Stimulated activated CD8-positive, alpha-beta memory T cell treated with anti-CD3 and anti-CD28 coated beads, Interleukin-2, amount 100 ng/mL, for 1 hour (primary cell): ENCODE measurements at places on chromosomes 1 and 21.

GRCh38 chr1:42657201-42657600, 1.0 kb upstream of the PPIH start:
- no peak for DNase-seq

- DNase-seq, result peak; percentile 16
These were observed 34.8 kb downstream of the MX1 start for GRCh38 chr21:41460578-41461527.

- DNase-seq, result no peak
These were observed 764.6 kb downstream of the LTN1 start for GRCh38 chr21:28227881-28228635.

DNA sequence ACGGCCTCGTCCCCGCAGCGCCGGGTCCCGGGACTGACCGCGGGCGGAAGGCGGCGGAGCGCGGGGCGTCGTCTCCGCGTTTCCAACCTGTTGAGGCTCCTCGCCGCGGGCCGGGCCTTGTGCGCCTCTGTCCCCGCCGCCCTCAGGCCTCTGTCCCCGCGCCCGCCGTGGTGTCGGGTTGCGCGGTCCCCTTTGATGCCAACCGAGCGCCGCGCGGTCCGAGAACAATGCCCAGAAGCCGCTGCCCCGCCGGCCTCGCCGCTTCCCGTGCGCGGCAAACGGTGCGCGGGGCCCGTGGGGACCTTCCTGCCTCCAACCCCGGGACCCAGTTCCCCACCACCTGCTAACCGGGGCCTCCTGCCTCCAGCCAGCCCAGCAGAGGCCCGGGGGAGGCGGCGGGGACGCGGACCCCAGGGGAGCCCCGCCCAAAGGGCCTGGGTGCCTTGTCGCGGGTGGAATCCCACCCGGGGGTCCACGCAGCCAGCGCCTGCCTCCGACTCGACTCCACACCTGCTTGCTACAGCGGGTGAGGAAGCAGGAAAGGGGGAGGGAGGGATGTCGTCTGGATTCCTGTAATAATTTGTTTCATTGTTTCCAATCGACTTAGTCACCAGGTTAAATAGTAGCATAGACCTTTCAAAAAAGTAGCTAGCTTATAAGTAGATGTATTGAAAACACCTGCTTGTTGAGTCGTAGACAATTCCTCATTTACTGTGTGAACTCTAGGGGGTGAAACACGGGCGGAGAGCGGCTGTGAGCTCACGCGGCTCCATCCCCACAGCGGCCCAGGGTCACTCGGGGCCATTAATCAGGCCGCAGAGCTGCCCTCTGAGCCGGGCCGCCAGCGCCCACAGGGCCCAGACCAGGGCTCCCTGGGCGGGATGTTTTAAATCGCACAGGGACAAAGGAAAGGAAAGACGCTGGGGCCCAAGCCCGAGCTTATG, 1.1 kb downstream of the COL18A1 start:
- DNase-seq, result no peak

- DNase-seq, result no peak
These were observed 126.2 kb upstream of the LRRC7 start for GRCh38 chr1:69441496-69441895.

DNA sequence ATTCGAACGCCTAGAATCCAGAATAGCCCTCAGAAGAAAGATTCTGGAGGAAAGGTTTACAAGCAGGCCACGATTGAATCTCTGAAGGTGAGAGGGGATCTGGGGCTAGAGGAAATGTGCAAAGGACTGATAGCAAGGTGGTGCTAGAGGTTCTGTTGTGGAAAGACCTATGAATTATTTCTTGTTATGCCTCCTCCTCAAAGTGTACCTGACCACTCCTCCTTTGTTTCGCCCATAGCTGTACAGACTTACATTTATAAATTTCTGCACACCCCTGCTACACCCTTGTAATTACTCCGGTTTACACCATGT, 986 bp downstream of the TCEANC2 start:
- DNase-seq, result no peak

GRCh38 chr21:29184037-29184436, 53.6 kb downstream of the MAP3K7CL start:
- no peak for DNase-seq

DNA sequence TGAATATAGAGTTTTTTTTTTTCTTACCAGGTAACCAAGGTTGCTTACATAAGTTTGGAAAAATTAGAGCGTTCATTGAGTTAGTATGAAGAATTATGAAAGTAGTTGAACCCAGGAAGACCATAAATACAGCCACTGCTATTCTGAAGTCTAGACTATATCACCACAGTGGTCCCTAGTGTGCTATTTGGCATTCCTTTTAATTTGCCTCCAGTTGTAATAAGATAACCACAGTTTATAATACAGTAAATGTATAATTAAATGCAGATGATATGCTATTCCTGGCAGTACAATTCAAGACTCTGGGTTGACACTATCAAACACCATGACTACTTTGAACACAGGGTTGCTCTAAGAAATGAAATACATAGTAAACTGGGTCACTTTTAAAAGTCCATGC, 270.5 kb downstream of the BRINP2 start:
- DNase-seq, result no peak

- no peak for DNase-seq
These were observed 23.2 kb upstream of the CNIH3 start for GRCh38 chr1:224592636-224593582.

- DNase-seq, result no peak
These were observed 21.8 kb downstream of the ATPAF1 start for GRCh38 chr1:46646331-46646730.

DNA sequence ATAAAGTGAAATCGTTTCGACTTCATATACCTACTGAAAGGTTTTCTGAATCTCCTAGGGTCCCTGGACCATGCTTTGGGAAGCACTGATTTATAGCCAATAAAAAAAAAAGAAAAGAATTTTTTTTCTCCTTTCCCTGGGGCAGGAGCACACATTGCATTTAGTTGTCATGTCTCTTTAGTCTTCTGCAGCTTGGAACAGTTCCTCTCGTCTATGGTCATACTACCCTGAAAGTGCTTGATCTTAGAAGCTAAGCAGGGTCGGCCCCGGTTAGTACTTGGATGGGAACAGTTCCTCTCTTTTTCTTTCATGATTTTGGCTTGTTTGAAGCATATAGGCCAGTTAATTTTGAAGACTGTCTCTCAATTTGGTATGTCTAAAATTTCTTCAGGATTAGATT, 3.7 kb upstream of the SERPINC1 start:
- no peak for DNase-seq

GRCh38 chr1:157140063-157140588, 1.9 kb upstream of the ETV3 start:
- no peak for DNase-seq

GRCh38 chr1:180179162-180179957, 24.7 kb downstream of the QSOX1 start:
- DNase-seq, result no peak

DNA sequence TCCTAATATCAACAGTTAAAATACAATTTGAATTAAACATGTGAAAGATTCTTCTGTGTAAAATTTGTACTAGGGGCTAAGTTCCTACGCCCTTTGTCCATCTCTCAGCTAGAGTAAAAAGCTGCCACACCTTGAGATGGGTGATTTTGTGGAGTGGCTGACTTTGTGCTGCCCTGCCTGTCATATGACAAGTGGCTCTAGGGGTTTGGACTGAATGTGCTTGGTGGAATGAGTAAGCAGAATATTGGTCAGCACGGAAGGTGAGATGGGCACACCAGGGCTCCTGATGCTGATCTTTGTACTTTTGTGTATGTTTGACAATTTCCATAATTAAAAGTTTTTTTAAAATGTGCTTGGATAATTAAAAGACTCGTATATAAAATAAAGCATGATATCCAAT, 133.6 kb upstream of the SLC45A1 start:
- DNase-seq, result no peak

- DNase-seq, result no peak
These were observed 84.8 kb upstream of the BCAR3 start for GRCh38 chr1:93766451-93766850.

DNA sequence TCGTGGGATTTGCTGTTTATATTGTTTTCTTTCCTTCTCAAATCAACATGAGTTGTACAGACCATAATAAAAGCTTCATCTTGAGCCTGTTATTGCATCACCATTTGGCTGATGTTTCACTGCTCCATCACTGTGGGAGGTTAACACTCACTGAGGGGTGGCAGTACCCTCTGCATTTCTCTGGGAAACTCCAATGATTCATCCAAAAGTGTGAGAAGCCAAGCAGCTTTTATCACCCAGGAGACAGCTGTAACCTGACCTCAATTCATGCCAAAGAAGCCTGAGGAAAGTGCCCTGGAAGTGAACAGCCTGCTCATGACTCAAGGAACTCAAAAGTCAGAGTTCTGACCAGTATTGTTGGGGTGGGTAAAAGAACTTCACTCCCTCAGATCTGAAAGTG, 84.1 kb downstream of the GPR88 start:
- no peak for DNase-seq

GRCh38 chr1:234851450-234852438, 241.8 kb upstream of the IRF2BP2 start:
- DNase-seq, result no peak

DNA sequence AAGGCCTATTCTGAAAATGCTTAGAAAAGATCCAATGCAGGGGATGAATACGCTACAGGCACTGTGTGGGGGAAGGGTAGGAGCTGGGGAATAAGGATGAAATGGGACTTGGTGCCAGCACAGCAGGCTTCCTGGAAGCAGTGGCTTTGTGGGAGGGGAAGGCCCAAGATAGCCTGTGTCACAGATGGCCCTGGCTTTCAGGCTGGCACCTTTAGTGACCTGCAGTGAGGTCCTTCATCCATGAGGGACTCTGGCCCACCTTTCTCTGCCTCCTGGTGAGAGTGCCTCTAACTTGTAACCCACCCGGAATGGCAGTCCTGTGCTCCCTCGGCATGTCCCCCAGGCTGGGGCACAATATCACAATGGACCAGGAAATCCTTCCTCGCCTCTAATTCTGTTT, 919 bp downstream of the CHI3L1 start:
- no peak for DNase-seq

DNA sequence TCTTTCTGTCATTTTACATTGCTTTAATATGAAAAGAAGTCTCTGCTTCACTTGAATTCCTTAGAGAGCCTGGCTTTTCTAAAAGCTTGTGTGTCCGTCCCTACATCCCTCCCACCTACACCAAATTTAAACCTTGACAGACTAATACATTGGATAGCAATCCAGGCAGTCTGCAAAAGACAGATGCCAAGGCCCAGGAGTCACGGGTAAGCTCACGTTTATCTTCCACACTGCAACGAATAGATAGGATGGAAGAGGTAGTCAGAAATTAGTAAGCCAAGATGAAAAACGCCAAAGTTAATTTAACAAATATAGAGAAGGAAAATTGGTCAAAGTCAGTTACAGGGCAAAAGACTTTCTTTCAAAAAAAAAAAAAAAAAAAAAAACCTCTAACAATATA, 338.1 kb downstream of the SMYD3 start:
- no peak for DNase-seq

DNA sequence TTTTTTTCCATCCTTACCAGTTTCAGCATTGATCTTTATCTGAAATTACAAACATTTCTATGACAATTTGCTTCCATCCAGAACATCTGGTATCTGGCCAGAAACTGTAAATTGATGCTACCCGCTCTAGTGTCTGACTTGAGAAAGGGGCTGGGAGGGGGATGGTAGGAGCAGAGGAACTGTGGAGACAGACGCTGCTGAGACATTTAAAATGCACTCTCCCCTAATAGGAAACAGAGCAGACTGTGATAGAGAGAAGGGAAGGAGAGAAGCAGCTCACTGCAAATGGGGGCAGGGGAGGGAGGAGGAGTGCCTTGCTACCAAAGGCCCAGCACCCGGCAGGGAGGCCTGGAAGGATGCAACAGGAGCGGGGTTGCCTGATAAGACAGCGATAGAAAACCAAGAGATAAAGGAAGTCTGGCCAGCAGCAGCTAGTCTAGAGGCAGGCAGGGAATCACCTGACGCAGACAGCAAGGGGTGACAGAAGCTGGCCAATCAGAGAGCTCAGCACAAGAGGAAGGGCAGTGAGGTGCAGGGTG, 195.5 kb upstream of the NFIA start:
- DNase-seq, result no peak

- DNase-seq, result no peak
These were observed 864.0 kb downstream of the KCNT2 start for GRCh38 chr1:195744256-195744655.

DNA sequence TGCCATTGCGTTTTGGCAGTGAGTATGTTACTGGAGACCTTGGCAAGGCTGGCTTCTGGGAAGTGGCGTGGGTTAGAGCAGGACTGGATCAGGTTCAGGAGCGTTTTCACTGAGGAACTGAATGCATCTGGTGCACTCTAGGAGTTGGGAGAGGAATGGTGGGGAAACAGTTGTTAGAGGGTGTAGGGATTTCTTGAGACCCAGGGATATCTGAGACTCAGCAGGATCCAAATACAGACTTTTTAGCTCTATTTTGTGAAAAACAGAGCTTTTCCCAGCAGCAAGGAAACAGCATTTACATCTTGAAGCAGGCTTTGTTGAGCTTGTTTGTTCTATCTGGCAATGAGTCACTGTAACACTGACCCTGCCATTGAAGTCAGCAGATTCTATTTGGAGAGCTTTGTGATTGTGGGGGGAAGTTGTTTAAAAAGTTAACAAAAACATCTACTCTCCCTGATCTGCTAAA, 56.9 kb upstream of the NRIP1 start:
- no peak for DNase-seq

DNA sequence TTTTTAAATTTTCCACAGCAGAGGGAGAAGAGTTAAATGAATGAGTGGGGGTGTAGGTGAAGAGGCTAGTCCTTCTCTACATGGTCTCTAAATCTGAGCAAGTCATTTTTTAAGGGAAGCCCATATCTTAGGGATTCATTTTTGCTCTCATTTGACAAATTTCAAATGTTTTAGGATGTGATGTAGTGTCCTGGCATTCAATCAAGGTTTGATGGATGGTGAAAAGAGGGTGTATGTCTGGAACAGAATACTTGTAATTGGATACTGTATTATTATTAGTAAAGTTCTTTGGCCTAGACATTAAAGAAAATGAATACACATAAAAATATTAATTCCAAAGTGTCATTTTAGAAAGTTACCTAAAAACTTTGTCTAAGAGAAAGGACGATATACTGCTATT, 167.8 kb upstream of the PTBP2 start:
- DNase-seq, result no peak

GRCh38 chr1:54767526-54767925, 3.2 kb upstream of the PARS2 start:
- DNase-seq, result no peak

DNA sequence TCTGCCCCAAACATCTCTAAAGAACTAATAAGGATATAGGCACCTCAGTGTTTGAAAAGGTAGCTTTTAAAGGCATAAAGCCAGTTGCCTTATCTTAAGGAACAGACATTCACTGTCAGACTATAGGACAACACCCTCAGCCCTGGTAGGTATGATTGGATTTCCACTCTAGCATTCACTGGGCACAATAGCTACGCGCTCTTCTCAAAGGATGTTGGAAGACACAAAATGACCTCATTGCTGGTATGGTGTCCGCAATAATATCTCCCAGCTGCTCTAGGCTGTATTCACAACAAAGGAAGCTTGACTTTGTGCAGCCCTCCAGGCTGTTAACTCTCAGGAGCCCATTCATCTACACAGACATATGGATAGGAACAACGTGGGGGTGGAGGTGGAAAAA, 119.4 kb upstream of the CXADR start:
- DNase-seq, result no peak
